ENCODE measurements at places on chromosomes 13 and 19.

GRCh38 chr19:948842-949496 lies 23.1 kb downstream of the ARID3A start:
- no peak for DNase-seq

GRCh38 chr13:105463011-105463501 lies 1072.4 kb downstream of the EFNB2 start:
- DNase-seq, result no peak

GRCh38 chr13:101817898-101818297 lies 365.4 kb downstream of the ITGBL1 start:
- DNase-seq, result no peak

- no peak for DNase-seq
These were observed 439.4 kb downstream of the ZNF536 start for GRCh38 chr19:30811397-30812098.

GRCh38 chr19:16721051-16721450 lies 1.4 kb downstream of the NWD1 start:
- DNase-seq, result no peak

DNA sequence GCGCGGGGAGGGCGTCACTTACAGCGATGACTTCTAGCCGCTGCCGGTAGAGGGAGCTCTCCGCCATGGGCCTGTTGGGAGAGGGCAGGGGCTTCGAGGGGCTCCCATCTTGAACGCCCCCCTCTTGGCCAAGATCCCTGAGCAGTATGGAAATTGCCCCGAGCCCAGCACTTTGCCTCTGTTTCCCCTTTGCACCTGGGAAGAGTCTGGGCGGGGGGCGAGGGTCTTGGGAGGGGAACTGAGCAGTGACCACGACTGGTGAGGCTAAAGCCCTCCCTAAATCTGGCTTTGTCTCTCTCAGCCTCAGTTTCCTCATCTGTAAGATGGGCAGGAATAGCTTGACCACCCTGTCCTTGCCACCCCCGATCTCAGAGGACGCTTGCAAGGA lies 2.8 kb downstream of the PALM3 start:
- DNase-seq, result no peak

- no peak for DNase-seq
These were observed 3.1 kb downstream of the BCAT2 start for GRCh38 chr19:48807590-48808308.

DNA sequence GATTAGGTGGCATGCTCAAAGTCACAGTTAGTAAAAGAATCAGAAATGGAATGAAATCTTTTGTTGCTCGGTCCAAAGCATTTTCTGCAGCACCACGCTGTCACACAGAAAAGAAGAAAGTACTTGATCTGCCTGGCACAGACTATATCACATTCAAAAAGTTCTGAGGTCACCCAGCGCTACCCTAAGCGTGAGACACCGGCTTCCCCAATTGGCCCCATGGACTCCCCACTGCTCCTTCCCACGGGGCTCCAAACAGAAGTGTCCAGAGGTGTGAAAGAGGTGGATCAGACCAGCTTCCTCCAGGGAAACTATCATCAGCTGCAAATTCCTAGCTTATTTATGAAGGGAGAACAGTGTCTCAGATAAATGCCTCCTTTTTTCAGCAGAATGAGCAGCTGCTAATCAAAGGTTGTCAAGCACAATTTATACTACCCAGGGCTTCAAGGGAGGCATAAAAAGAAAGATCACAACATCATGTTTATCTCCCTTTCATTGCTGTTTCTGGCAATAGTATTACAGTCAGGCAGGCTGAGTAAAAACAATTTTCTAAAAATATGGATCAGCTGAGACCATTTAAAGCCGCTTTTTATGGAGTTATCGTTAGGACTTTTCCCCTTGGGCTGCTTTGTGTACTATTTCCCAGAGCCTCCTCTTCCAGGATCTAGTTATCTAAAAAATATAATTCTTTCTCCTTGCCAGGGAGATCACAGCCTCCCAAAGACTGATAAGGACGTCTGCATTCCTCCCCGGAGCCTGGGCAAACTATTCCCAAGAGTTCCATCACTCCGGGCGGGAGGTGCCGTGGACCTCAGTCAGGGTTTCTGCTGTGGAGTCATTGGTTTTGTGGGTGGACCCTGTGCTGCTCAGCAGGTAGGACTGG lies 208.0 kb downstream of the LHFPL6 start:
- no peak for DNase-seq

DNA sequence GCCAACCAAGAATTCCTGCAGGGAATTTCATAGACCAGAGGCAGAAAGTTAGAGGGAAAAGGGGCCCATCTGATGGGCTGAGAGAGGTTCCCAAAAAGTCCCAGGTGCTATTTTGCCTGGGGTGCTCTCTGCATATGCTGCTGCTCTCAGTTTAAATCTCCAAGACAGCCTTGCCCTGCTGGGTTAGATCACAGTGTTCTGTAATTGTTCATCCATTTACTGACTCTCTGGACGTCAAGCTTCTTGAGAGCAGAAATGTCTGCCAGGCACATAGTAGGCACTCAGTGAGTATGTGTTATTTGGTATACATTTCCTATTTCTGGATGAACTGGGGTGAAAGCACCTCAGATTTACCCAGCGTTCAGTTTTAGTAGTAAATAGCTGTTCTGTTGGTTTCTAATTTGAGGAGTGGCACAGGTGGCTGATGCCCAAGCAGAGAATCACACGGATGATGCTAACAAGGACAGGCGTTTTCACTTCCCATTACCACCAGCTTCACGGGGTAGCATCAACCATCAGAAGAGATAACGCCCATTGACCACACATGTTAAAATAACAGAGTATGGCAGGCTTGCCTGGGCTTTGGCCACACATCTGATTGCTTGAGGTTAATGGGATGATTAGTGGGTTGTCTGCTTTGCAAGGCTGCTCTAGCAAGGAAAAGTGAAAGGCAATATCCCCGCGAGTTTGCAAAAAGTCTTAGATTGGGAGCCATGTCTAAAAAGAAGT lies 161.1 kb downstream of the SLC7A1 start:
- no peak for DNase-seq

DNA sequence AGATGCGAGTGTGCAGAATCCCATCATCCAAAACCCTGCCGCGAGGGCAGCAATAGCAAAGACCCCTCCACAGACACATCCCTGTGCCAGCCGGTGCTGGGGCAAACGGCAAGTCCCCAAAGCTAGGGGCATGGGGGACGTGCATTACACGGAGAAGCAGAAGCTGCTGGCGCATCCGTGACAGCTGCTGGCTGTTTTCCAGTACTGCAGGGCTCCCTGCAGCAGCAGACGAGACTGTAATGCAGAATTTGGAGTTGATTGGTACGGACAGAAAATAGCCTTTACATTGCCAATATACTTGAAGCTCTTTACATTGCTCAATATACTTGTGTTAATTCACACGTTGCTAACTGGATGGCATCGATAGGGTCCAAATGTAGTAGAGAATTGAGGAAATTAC lies 77.2 kb upstream of the TMTC4 start:
- no peak for DNase-seq

DNA sequence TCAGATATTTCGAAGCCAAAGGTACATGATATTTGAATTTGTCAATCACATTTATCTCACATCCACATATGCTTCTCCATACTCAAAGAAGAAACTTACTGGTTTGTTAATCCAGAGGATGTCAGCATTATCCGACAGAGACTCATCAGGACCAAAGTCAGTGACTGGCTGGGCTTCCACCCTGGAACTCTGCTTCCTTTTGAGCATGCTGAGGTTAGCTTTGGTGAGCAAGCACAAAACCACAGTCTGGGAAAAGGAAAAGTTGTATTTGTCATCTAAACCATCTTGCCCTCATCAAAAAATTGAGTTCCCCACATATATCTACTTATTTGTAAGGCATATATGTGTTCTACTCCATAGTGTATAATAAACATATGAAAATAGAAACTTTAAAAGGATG lies 17.4 kb downstream of the NALCN start:
- no peak for DNase-seq

DNA sequence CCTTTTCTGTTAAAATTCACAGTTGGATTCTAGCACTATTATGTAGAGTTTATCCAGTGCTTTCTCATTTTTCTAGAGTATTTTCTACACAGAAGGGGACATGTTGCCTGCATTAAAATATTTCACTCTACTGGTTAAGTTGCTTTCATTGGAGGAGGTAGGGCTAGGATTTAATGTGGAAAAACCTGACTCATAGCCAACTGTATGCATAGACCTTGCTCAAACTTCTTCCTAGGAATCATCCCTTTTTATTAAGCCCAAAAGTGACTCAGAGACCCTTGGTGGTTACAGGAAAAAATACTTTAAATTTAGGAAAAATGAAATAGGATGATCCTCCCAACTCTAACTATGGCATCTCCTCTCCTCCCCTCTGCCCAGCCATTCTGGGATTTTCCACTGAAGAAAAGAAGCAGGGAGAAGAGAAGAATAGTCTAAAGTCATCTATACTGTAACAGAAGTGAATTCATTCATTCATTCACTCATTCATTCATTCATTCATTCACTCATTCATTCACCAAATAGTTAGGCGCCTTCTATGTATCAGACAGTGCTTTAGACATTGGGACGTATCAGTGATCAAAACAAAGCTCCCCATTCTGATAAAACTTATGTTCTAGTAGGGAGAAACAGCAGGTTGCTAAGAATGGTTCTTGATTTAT lies 109.0 kb upstream of the HTR2A start:
- no peak for DNase-seq

DNA sequence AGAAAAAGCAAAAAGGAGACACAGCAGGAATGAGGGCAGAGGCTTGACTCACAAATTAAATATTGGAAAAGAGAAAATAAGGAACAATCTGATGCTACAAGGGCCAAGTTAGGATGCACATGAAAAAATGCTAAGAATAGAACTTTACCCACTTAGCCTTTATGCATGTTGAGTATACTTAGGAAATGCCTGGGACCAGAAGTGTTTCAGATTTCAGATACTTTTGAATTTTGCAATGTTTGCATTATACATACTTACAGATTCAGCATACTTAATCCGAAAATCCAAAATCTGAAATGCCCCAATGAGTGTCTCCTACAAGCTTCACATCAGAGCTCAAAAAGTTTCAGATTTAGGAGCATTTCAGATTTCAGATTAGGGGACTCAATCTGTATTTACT lies 262.3 kb downstream of the ABCC4 start:
- no peak for DNase-seq

DNA sequence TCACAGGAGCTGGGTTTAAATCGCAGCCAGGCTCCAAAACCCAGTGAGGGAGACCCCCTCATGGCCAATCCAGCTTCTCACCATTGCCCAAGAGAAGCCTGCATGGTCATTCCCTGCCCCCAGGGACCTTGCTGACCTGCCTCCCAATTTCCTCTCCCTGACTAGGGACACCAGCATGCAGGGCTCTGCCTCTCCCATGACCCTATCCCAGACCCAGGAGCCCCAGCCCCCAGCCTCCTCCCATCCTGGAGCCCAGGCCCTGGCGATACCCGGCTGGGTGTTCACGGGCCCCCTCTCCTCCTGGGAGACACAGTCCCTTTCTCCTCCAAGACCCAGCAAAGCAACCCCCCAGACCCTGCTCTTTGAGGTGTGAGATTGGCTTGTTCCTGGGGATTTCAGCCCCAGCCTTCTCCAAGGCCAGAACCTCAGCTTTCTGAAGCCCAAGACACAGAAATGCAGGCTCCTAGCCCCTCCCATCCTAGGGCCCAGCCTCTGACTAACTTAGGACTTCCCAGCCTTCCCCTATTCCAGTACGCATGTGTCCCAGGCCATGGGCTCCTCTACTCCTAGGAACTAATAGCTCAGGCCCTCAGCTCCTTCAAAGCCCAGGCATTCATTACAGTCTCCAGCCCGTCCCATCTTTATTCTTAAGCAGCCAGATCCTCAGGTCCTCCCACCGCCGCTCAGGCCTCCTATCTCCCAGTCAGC lies 1.1 kb downstream of the GYS1 start:
- peak; percentile 48 for DNase-seq

- DNase-seq, result peak; percentile 29
These were observed 4.0 kb upstream of the IGFL1 start for GRCh38 chr19:46225558-46226004.

DNA sequence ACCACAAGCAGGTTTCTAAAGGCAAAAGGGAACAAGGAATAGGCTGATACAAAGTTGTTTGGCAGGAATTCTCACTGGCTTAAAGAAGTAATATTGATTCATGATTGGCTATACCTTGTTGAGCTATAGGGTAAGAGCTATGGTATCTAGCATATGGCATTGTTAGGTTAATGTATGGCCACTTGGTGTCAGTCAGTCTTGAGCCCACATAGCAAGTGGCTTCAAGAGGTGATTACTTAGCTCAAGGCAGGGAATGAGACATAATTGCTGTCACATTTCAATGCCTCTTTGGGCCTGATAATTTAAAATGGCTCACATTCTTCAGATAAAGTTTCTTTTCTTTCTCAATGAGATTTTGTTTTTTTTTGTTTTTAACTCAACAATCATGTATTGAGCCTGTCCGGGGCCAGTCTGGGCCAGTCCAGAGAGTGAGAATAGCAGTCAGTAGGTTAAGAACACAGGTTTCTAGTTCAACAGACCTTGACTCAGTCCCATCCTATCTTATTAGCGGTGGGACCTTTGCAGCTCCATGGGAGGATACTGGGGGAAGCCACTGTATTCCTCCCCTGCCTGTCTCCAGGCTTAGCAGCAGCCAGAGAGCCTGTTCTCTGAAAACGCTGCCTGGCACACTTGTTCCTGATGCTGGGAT lies 45.8 kb upstream of the RCBTB2 start:
- DNase-seq, result no peak

DNA sequence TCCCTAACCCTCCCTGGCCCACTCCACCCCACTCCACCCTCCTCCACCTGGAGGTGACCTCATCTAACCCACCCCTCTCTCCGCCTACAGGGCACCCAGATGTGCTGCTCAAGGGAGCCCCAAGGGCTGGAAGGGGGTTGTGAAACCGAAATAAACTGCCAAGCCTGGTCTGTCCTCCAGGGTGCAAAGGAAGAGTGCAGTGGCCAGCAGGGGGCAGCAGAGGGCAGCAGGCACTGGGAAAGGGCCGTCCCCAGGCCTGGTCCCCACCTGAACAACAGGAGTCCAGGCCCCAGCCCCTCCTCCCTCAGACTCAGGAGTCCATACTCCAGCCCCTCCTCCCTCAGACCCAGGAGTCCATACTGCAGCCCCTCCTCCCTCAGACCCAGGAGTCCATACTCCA lies 8.4 kb upstream of the BCAM start:
- DNase-seq, result peak; percentile 86

DNA sequence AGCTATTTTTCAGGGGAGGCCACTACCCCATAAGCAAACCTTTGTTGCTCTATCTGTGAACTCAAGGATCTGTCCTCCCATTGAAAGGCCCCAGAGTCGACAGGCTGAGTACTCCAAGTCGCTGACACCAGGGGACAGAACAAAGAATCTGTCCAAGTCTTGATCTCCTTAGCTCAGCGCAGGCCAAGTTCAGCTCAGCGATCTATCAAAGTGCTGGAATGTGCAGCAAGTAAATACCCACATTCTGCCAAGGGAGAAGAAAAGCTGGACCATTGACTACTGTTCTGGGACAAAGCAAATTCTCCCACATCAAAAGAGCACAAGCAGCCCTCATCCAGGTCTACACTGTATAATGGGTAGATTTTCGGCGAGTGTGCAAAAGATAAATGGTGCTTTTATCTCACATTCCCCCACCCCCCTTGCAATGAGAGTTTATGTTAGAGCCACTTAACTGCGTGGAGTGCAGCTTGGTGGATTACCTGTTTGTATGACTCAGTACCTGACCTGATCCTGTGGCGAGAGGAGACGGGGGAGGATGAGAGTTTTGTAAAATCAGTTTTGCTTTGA lies 391.7 kb upstream of the SGCG start:
- no peak for DNase-seq

Data from KBM-7 (cell line).